ENCODE measurements at places on chromosomes 2 and 18. TPM values are rescaled to one million over a fixed set of nuclear protein-coding genes. Genes with fewer than 3 reads are reported as not detected.
A peak's percentile ranks its signal among the peaks of the same experiment; 100 is the strongest.

Gene NAT8
- total RNA-seq = not detected

Gene RAB27B
- total RNA-seq = 0.88 TPM

Gene RGPD8
- 5.5 TPM for total RNA-seq

Gene PRKAG3
- not detected for total RNA-seq

GRCh38 chr2:152421521-152422370 lies 86.8 kb downstream of the FMNL2 start:
- peak; percentile 62 for DNase-seq

GRCh38 chr18:74149878-74150277 lies 1.6 kb downstream of the TIMM21 start:
- no peak for DNase-seq

DNA sequence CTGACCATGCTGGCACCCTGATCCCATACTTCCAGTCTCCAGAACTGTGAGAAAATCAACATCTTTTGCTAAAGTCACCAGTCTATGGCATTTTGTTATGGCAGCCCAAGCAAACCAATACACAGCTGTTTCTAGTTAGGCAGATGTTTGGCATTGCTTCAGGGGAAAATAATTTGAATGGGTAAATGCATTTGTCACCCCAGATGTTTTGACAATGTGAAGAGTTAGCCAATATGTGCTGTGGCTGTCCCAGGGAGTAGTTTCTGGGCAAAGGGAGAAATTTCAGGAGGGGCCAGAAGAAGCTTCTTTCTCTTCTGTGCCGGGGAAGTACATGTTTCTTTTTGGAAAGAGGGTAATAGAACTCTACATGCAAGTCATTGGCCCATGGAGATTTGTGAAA lies 619.0 kb downstream of the SLC4A3 start:
- no peak for DNase-seq

- DNase-seq = no peak
Observed at GRCh38 chr18:70005580-70005979, 57.9 kb upstream of the CD226 start.

DNA sequence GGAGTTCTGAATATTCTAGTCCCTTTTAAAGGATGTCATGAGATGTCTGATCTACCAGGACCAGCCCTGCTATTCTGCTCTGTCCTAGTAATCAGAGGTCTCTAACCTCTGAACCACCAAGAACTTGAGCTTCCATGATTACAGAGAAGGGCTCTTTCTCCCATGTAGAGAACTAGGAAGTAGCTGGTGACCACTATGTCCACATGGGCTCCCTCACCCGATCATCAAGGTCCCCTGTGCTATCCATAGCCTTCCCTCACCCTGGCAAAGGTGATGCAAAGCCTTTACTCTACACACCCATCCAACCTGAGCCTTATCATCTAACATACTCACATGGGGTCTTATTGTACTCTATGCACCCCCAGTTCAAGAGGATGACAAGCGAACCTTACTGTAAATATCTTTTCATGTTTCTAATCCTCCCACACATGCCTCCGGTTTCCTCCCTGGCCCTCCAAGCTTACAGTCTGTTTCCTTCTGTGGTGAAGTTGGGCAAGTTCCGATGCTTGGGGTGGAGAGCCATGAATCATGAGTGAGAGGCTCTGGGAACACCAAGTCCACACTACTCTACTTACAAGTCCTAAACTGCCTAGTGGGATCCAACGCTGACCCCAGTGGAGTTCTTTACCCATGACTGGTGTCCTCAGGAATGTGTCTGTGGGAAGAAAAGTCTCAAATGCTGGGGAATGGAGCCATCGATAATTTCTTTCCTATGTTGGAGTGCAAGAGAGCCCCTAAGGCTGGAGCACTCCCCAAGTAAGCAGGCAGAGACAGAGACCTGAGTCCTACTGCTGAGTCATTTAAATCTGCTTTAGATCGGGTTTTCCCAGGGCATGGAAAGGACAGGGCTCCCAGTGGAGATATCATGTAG lies 73.3 kb upstream of the KLF7 start:
- peak; percentile 91 for DNase-seq

DNA sequence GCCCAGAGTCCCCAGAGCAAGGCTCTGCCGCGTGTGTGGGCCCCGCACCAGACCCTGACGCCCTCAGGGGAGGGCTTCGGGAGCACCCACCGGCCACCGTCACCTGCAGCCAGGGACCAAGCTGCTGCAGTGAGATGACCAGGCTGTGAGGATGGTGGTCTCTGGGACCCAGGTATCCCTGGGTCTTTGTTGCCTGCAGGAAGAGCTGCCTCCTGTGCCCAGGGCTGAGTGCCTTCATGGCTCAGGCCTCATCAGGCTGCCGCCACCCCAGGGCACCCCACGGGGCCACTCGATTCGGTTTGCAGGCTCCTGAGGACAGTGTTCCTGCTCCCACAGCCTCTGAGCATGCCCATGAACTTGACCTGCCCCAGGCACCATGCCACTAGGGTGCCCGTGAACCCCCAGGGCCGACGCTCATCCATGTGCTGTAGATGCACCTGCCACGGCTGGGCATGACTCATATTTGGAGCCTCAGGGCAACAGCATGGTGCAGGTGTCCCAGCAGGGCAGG lies 109.8 kb downstream of the FAM210A start:
- no peak for DNase-seq

- DNase-seq = no peak
Observed at GRCh38 chr2:63790491-63790890, 51.2 kb upstream of the UGP2 start.

- no peak for DNase-seq
Observed at GRCh38 chr2:878245-878930, 72.3 kb upstream of the SNTG2 start.

DNA sequence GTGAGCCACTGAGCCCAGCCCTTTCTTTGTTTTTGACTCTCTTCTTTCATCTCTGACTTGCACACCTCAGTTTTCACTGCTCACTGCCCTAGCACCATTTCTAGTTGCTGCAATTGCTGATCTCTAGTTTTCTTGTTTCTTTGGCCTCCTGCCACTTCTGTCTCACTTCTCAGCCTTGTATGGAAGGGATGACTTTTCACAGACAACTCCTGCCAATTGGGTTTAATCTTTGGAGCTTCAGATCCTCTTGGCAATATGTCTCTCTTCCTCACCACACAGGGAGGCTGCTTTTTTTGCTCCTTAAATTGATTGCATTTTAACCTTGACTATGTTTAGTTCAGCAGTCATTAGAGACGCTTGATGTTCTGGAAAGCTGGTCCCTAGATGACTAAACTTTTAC lies 323.1 kb downstream of the CTNNA2 start:
- DNase-seq = no peak

DNA sequence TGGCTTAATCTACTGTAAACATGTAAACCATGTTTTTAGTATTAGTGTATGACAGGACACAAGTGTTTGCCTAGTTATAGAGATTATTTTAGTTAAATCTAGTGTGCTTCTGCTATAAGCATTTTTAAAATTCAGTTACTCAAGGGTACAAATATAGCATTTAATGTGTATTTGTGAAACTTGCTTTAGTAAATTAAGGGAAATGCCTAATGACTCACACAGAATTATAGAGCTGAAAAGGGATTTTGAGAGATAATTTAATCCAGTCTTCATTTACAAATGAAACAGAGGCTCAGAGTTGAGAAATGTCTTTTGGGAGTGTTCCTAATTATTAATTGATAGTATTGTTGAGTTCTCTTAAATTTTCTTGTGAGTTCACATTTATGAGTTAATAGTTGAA lies 8.2 kb downstream of the ACTR3 start:
- DNase-seq = no peak

Measured in SJSA1 (cell line).